Activated naive CD8-positive, alpha-beta T cell treated with anti-CD3 and anti-CD28 coated beads, Interleukin-2, amount 10 ng/mL, durations not matched to agents 7 days and 5 days (primary cell): ENCODE measurements at places on chromosomes 5 and 9. TPM values are rescaled to one million over a fixed set of nuclear protein-coding genes. Genes with fewer than 3 reads are reported as not detected.

DNA sequence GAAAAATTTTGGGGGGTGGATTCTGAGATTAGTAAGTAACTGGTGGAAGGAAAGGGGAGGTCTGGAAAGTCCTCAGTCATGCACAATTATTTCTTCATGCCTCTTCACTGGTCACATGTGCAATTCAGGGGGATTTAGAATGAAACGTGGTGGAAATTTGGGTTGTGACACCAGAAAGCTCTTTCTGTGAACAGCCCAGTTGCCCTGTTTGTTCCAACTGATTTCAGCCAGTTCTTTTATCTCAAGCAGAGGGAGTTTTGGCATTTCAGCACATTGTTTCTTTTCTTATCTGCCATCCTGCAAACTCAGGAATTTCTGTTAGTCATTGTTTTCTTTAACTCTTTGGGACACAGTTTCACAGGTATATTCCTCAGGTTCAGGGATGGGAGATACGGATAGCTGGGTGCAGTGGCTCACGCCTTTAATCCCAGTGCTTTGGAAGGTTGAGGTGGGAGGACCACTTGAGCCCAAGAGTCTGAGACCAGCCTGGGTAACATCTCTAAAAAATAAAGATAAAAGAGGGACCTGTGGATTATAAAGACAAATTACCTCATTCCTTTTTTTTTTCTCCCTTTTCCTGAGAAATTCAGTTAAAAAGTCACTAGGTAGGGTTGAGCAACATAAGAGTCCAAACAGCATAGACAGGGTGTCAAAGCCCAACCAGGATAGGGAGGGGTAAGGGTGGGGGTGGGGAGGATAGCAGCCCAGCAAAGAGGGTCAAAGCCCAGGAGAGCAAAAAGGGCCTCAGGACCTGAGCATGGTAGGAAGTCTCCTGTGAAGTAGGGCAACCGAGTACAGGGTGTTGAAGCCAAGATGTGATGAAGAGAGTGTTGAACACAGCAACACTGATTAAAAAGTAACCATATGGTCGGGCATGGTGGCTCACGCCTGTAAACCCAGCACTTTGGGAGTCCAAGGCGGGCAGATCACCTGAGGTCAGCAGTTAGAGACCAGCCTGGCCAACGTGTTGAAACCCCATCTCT lies 5.4 kb upstream of the B4GALT1 start:
- no peak for DNase-seq

- DNase-seq, result no peak
Observed at GRCh38 chr5:89190515-89191265, 307.7 kb upstream of the MEF2C start.

GRCh38 chr5:170538696-170539586 lies 35.1 kb downstream of the KCNIP1 start:
- no peak for DNase-seq

Gene NR4A3
- 1.2 TPM for total RNA-seq

GRCh38 chr9:38035873-38036272 lies 33.2 kb downstream of the SHB start:
- DNase-seq, result no peak

Gene PLPPR1
- not detected for total RNA-seq

GRCh38 chr9:111938427-111938800 lies 41.8 kb downstream of the UGCG start:
- no peak for DNase-seq

- no peak for DNase-seq
Observed at GRCh38 chr9:38117651-38118050, 48.6 kb upstream of the SHB start.

DNA sequence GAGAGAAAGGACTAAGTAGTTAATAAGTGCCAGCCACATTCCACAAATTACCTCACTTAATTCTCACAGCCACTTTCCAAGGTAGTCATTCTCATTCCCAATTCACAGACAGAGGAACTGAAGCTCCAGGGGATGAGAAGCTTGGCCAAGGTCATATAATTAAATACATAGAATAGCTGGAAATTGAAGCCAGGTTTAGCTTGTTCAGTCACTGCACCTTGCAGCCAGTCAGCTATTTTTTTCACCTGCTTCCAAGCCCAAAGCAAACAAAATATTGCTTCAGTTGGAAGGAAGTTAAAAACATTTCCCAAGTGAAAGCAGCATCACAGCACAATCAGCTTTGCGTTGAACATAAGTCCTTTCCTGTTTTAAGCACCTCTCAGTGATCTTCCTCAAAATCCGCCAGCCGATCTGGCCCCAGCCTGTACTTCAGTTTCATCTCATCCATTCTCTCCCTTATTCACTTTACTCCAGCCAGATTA lies 4.8 kb downstream of the ALDH1A1 start:
- no peak for DNase-seq

DNA sequence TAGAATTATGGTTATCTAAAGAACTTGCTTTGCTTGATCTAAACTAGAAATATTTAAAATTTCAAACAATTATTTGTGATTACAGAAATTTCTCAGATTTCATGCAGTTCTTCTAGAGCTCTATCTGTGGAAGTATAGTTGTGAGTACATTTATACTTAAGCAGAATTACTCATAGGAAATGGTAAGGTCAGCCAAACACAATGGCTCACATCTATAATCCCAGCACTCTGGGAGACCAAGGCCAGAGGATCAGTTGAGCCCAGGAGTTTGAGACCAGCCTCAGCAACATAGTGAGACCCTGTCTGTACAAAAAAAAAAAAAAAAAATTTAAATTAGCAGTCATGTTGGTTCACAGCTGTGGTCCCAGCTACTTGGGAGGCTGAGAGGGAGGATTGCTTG lies 71.0 kb downstream of the INVS start:
- no peak for DNase-seq

- DNase-seq, result no peak
Observed at GRCh38 chr9:92512622-92513021, 23.2 kb downstream of the ECM2 start.

Gene CD72
- 18.4 TPM for total RNA-seq

DNA sequence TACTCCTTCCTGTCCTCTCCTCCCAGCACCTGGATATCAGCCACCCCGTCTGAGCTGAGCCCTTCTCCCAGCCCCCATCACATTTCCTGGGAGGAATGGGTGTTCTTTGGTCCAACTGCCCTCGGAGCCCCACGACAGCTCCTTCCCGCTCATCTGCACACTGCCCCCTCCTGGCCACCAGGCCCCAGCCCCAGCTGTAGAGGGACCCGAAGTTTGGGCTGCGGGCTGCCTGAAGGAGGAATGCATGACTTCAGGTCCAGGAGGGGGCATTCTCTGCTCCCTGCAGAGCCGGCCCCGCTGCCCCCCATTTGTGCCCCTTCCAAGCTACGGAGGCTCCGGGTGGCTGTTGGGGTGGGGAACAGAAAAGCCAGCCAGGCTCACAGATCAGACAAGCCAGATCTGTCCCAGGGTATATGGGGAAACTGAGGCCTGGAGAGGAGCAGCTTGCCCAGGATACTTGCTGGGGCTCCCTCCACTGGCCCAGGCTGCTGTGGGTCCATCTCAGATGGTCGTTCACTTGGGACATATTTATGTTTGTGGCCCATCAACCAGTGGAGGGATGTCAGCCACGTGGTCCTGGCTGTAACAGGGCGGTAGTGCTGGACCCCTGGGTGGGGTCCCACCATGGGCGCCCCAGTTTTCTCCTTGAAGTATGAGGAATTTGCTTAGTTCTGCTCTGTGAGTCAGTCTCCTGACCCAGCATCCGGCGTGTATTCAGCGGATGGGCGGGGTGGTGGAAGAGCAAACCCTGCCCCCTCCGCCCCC lies 33.1 kb downstream of the DAB2IP start:
- DNase-seq, result peak; percentile 62

Gene CAMK4
- total RNA-seq, result 132 TPM

Gene POU4F3
- 0.11 TPM for total RNA-seq

Gene ACER2
- total RNA-seq, result 3.9 TPM

DNA sequence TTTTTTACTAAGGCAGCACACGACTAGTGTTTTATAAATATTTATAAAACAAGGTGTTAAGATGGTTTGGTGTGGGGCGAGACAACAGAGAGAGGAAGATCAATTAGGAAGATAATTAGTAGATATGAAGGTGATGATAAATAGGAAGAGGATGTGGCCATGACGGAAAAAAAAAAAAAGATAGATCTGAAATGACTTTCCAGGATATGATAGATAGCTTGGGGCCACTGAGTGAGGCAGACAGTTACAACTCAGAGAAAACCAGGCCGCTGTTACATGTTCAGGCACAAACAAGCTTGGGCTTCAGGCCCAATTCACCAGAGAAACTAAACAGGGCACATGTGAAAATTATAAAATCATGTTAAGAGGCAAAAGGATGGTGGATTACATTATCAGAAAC lies 43.2 kb downstream of the KIAA0825 start:
- no peak for DNase-seq

DNA sequence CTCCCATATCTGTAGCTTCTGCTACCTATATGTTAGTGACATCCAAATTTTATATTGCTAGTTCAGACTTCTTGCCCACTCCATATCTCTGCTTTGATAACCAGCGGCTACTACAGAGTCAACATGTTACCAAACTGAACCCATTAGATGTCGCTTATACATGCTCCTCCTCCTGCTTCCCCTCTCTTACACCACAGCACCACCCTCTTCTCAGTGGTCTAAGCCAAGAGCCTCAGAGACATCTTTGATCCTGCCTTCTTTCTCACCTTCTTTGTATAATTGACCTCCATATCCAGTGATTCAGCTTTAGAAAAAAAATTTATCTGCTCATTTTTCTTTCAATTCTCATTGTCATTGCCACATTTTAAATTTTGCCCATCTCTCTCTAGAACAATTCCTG lies 408.2 kb upstream of the TLE4 start:
- no peak for DNase-seq

Gene PRRX2
- total RNA-seq, result not detected

- DNase-seq, result no peak
Observed at GRCh38 chr5:137627293-137627692, 108.6 kb downstream of the KLHL3 start.

DNA sequence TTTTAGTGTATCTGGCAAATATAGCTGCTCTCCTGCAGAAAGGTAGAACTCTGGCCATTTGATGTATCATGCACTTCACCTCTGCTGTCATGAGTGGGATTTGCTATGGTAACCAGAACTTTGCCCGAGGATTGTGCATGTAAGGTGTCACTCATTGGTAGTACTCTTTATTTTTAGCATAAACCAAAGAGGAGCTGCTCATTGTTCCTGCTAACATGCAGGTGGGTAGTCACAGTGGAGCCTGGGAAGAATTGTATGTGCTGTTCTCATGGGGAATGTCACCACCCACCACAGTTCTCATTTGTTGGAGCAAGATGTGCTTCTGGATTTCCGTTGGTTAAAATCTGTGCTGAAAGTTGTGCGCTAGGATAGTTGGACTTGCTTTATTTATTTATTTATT lies 12.3 kb downstream of the PDZD2 start:
- no peak for DNase-seq

GRCh38 chr5:116482394-116482793 lies 92.2 kb downstream of the SEMA6A start:
- DNase-seq, result no peak

Gene NDUFAF2
- total RNA-seq, result 18.5 TPM

Gene LAMC3
- 0.19 TPM for total RNA-seq

DNA sequence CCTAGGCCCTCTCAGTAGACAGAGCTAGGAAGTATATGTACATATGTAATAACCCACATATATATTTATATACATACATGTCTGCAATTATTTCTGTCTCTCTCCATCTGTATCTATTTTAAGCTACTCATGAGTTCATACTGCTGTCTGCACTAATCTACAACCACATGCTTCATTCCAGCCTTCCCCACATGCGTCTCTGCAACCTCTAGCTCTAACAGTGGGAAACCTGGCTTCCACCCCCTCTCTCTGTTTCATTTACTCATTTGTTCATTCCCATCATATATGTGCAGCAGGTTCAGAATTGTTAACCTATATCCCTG lies 23.3 kb downstream of the DCANP1 start:
- DNase-seq, result no peak

DNA sequence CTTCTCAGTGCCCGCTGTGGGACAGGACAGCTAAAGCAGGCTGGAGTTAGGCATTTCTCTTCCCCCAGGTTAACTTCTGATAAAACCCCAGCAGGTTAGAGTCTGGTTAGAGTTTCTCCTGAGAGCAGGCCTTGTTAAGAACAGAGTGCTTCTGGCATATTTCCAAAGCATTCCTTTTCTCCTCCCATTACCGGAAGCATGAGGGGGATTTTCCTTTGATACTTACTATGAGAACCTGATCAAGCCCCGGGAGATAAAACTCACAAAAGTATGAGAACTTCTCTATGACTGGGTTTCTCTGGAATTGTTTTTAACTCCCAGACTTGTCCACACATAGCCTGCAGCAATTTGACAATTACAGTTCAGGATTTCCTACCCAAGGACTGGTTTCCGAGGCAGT lies 77.4 kb upstream of the MAST4 start:
- DNase-seq, result no peak

GRCh38 chr9:93953496-93954433 lies 1.4 kb downstream of the BARX1 start:
- no peak for DNase-seq

DNA sequence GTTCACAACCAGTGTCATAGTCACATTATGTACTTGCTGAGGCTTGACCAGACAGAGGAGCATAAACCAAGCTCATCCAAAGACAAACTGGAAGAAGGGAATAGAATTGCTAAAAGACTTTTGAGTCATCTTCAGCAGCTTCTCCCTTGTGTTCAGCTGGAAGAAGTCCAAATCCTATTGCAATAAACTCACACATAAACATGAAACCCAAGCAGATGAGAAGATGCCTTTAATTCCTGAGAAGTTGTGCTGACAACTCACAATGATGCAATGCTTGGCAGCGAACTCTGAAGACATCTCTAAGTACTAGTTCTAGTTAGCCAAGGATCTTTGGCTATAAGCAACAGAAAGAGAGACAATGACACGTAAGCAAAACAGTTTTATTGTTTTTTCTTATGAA lies 642.1 kb downstream of the KCTD16 start:
- DNase-seq, result no peak

Gene IFNA21
- not detected for total RNA-seq

DNA sequence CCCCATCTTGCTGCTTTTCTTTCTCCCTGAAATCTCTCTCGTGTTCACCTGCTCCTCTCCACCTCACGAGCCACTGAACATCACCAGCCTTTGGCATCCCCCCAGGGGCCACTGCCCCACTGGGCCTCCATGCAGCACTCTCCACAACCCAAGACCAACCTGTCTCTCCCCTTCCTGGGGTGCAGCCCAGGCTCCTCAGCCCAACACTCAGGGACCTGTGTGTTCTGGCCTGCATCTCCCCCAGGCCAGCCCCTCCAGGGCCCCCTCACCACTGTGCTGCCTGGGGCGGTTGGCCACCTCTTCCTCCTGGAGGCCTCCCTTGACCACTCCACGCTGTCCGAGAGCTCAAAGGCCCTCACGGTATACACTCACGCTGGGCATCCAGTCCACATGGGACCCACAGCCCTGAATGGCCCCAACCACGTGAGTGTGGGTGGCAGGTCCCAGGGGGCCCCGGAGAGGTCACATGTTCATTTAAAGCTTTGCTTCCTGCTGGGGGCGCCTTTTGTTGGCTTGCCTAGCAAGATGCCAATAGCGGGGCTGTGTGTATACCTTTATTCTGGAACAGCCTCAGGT lies 453 bp upstream of the DOK3 start:
- no peak for DNase-seq

Gene PCDHB10
- total RNA-seq, result not detected

DNA sequence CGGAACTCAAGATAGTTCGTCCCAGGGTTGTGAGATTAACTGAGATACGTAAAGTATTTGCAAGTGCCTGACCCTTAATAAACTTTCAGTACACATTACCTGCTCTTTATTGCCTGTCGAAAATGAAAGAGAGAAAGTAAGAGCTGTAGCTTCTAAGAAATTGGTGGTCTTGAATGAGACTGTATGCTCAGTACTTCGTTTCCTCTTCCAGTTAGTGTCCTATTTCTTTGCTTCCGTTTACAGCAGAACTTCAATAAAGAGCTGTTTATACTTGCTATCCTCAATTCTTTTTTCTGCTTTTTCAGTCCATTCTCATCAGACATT lies 534 bp downstream of the SRFBP1 start:
- DNase-seq, result no peak

Gene PHF24
- not detected for total RNA-seq
